ENCODE measurements at places on chromosomes 11 and 22.

GRCh38 chr11:1879941-1880720 lies 11.6 kb downstream of the PRR33 start:
- DNase-seq: peak; percentile 13

- DNase-seq: no peak
Observed at GRCh38 chr11:33488971-33489370, 211.7 kb downstream of the C11orf91 start.

GRCh38 chr11:130737866-130738431 lies 178.3 kb downstream of the SNX19 start:
- peak; percentile 98 for DNase-seq

DNA sequence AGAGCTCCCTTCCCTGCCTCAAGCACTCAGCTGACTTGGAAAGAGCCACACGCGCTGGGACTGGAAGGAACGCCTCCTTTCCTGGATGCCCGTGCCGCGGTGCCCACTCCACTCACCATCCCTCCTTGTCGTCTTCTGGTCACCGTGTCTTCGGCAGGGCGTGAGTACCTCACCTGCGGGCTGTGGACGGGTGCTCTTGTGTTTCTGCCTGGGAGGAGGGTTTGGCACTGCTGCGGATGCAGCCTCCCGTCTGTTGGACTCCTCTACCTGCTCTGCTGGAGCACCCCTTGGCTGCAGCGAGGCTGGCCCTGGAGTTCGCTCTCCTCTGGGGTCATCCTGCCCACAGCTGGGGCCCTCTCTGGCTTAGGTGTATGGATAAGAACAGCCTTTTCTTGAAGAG lies 612.7 kb downstream of the BRD1 start:
- DNase-seq: no peak

- DNase-seq: no peak
Observed at GRCh38 chr22:29487426-29487986, 7.5 kb downstream of the NEFH start.

- DNase-seq: no peak
Observed at GRCh38 chr11:134229126-134229790, 4.8 kb downstream of the VPS26B start.

DNA sequence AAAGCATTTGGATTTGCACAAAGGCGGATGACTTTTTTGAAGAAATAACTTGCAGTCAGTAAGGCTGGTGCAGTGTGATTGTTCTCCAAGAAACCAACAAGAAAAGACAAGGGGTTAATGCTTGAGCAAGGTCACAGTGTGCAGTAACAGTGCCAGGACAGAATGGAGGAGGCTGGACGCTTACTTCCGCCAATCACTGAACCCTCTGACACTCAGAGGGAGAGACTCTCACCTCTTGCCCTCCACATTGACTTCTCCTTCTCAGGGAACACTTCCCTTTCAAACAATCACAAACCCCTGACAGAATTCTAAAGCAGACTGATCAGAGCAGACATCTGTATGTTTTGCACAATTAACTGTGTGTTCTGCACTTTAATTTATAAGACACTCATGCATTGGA lies 228.4 kb downstream of the BLID start:
- DNase-seq: no peak

DNA sequence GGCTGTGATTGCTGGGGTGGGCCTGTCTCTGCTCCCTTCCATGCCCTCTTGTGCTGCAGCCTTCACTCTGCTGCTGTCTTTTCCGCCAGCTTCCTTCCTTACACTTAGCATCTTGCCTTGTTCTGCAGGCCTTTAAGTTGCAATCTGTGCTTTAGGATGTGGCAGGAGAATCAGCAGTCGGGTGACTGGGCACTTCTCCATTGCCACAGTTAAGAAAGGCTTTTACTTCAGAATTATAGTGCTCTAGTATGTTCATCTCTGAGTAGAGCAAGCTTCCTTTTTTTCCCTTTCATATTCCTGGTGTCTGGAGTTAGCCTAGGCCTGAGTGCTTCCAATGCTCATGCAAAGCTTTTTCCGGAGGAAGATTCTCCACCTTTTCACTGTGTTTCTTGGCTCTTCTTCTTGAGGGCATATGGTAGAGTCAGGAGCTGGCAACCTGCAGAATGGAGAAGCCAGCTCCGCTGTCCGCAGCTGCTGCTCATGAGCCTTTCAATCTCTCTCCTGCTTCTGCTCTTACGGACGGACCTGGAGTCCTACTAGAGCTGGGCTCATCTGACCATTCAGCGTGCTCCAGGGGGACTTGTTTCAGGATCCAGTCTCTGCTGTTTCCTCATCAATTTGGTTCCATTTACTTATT lies 20.2 kb downstream of the PPP6R2 start:
- no peak for DNase-seq

GRCh38 chr11:108647701-108648527 lies 17.0 kb upstream of the DDX10 start:
- DNase-seq: peak; percentile 57

GRCh38 chr11:37107415-37107814 lies 509.4 kb upstream of the RAG2 start:
- DNase-seq: no peak

GRCh38 chr22:38870312-38870741 lies 1.7 kb downstream of the CBX6 start:
- peak; percentile 48 for DNase-seq

- DNase-seq: no peak
Observed at GRCh38 chr11:74007691-74008372, 1.1 kb downstream of the UCP3 start.

DNA sequence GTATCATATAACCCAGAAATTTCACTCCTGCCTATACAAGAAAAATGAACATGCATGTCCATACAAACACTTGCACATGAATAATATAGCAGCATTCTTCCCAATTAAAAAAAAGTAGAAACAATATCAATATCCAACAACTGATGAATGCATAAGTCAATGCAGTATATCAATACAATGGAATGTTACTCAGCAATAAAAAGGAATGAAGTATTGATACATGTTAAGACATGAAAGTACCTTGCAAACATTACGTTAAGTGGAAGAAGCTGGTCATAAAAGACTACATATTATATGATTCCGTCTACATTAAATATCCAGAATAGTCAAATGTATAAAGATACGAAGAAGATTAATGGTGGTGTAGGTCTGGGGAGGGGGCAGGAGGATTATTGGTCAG lies 73.9 kb upstream of the DRD2 start:
- DNase-seq: no peak

DNA sequence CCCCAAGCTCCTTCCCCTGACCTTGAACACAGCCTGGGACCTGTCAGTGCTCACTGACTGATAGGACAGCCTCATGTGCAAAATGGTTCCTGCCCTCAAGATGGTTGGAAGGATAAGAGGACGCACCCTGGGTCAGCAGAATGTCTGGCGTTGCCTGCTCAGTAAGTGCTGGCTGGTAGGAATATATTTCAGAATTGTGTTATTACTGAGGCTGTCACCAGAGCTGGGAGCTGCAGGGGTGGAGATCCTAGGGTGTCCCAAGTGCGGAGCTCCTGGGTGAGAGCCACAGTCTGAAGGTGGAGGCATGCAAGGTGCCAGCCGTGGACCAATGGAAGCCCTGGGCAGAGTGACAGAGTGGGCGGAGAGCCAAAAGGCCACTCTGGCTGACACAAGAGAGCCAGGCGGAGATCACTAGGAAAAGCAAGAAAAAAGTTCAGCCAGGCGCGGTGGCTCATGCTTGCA lies 1.0 kb upstream of the SEC14L4 start:
- no peak for DNase-seq

GRCh38 chr22:35051791-35052190 lies 14.2 kb upstream of the ISX start:
- DNase-seq: no peak

- DNase-seq: no peak
Observed at GRCh38 chr11:33737362-33737821, 1.2 kb upstream of the CD59 start.

GRCh38 chr22:21650823-21651520 lies 8.9 kb downstream of the SDF2L1 start:
- no peak for DNase-seq

GRCh38 chr11:75352588-75353206 lies 1.2 kb upstream of the ARRB1 start:
- DNase-seq: no peak

DNA sequence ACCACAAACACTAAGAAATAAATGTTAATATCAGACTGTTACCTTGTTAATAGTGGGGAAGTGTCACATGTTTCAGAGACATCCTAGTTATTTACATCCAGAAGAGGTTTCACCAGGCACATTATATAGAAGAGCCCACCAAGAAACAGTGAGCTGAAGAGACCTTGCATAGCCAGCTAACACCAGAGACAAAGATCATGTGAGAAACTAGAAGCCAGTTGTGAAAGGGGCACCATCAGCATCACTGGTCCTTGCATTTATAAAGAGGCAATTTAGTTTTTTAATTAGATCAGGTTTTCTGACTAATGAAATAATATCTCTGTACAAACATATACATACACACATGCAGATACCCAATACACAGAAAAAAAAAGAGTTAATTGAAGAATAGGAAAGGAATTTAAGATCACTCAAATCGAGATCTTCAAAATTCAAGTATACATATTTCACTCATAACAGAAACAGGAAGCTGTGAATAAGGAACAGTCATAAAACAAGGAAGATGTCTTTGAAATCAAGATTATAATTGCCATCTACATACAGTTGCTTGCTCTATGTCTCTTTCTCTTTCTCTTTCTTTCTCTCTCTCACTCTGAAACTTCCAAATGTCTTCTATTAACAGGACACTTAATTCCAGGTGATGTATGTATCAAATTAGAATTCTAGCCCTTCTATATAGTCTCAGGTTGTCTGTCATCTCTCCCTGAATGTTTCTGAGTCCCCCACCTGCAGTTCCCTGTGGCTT lies 348.7 kb downstream of the ETS1 start:
- no peak for DNase-seq

- DNase-seq: no peak
Observed at GRCh38 chr22:50674606-50675552, 2.3 kb downstream of the SHANK3 start.

- no peak for DNase-seq
Observed at GRCh38 chr11:12512132-12512531, 134.8 kb downstream of the PARVA start.

- peak; percentile 45 for DNase-seq
Observed at GRCh38 chr11:117817368-117818040, 7.0 kb downstream of the FXYD2 start.

DNA sequence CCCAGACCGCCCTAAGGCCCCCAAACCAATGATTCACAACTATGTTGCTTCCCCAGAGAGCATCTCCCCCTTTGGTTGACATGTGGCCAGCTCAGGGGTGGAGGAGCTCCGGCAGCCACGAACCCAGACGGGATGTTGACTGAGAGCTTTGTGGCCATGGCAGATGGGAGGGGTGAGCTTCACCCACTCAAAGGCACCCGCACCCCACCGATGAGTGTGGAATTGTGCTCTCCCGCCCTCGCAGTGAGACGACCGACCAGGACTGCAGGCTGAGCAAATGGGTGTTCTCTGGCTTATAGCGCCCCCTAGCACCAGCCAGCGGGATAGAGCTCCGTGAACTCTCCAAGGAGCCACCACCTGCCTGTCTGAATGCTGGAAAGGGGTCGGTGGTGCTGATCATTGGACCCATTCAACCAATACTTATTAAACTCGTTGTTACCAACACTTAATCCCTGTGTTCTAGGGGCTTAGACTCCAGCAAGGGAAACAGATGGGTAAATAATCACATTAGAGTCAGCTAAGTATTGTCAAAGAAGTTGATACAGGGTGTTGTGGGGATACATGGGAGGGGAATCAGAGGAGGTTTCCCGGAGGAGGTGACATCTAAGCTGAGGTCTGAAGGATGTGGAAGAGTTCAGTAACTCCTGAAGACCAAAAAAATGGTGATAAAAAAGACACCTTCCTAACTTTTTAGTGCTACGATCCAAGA lies 4.5 kb upstream of the TIMP3 start:
- DNase-seq: peak; percentile 66

GRCh38 chr22:30606455-30607299 lies at the start of gene TCN2:
Gene TCN2, plus strand, starts transcription at chr22:30607174. Its CDS starts 158 bp downstream, at chr22:30607332.
- DNase-seq: peak; percentile 77

DNA sequence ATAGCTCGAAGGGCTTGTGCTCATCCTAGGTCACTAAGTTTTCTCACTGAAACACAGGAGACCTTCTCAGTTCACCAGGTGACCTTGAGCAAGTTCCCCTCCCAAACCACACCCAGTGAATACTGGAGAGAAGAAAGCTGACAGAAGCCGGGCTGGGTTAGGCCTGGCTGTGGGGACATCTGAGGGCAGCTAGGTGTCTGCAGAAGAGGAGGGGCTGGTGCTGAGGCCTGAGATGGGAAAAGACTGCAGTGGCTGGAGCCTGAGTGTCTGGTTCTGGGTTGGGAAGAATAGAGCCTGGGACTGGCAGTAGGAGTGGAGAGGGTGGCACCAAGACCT lies 602 bp upstream of the INPP5J start:
- DNase-seq: no peak

DNA sequence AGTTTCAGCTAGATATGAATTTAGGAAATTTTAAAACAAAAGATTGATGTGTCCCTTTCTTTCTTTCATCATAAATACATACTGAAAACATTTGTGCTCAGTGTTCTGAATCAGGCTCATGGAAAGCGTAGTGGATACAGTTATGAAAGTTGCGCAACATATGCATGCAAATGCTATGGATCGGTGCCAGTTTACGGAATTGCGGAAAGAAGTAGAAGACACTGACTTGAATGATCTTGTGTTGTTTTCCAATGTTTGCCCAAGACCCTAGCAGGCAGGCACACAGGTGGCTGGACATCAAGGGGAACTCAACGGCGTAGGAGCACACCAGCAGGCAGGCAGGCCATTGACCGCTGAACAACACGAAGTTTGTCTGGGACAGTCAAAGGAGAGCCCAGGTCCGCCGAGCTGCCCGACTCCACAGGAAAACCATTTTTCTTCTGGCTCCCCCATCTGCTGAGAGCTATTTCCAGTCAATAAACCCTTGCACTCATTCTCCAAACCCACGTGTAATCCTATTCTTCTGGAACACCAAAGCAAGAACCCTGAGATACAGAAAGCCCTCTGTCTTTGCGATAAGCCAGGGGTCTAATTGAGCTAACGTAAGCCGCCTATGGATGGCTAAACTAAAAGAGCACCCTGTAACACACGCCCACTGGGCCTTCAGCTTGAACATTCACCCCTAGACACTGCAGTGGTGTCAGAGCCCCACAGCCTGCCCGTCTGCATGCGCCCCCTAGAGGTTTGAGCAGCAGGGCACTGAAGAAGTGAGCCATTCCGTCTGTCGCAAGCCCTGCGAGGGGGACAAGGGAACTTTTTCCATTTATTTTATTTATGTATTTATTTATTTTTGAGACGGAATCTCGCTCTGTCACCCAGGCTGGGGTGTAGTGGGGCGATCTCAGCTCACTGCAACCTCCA lies 7.4 kb upstream of the BIRC3 start:
- no peak for DNase-seq

DNA sequence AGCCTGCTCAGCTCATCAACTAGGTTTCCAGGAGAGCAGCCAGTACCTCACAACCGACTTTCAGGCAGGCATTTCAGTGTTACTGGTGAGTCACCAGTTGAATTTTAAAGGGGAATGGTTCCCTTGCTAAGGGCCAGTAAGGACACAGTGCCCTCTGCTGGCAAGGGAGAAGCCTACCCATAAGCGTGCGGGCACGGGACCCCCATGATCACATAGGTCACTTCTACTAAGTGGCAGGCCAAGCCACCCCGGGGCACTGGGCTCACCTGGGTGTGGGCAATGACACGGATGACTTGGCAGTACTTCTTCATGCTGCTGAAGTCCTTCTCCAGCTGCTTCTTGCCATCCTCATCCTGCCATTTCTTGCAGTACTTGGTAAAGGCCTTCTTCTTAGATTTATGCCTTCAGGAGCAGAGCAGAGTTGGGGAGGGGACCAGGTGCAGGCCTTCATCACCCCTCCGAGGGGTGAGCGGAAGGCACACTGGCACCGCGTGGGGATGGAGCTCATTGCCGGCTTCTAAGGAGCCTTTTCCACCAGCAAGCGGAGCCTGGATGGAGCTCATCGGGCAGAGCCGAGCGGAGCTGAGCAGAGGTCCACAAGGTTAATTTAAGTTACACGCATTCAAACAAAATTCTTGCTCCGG lies 2.9 kb downstream of the RPL3 start:
- peak; percentile 89 for DNase-seq

Measured in astrocyte (in vitro differentiated cells and primary cell).